ENCODE measurements at places on chromosomes 3 and 15.
A peak's percentile ranks its signal among the peaks of the same experiment; 100 is the strongest.

DNA sequence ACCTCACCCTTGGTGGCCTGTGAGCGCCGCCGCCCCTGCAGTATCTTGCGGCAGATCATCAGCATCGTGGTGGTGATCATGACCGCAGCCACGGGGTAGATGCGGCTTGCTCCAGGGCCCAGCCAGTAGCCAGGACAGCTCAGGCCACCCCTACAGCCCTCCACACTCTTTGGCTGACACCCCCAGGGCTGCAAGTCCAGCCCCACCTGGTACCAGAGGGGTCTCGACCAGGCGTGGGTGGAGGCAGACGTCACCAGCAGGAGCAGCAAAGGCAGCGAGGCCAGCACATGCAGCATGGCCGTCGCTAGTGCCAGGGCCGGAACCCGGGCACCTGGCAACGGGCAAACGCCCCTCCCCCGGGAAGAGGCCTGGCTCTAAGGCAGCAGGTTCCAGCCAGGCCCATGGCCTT lies at the start of gene TMEM89:
Gene TMEM89 (minus strand): TSS at position 309 of the 409 bp plus-strand sequence. CDS start 13 bp downstream, at position 296.
- no peak for DNase-seq

GRCh38 chr3:52317208-52318000 lies 1.3 kb downstream of the DNAH1 start:
- no peak for DNase-seq

DNA sequence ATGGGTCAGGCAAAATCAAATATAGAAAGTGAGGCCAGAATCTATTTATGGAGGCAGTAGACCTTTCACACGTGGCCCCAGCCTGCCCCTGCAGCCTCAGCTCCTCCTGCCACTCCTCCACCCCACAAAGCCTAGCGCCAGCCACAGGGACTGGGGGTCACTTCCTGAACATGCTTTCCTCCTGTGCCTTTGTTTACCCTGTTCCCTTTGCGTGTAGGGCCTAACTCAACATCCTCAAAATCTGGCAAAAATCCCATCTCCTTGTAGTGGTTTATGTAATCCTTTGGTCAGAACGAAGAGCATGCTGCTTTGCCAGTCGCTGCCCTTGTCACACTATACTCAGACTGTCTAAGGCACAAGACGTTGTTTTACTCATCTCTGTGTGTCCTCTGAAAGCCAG lies 39.6 kb downstream of the KBTBD12 start:
- DNase-seq = no peak

DNA sequence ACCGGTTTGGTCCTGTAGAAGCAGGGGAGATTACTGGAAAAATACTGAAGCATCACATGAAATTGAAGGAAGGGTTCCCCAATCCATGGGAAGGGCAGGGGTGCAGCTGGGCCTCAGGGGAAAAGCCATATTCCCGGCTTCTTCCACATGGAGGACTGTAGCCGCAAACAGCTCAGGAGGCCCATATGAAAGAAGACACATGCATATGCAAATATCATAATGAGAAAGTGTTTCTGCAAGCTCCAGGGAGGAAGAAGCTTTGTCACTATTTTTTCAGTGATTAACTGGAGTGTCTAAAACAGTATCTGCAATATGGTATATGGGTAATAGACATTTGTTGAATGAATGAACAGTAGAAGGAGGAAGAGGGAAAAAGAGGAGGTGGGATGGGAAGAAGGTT lies 19.1 kb downstream of the DPH3 start:
- no peak for DNase-seq

DNA sequence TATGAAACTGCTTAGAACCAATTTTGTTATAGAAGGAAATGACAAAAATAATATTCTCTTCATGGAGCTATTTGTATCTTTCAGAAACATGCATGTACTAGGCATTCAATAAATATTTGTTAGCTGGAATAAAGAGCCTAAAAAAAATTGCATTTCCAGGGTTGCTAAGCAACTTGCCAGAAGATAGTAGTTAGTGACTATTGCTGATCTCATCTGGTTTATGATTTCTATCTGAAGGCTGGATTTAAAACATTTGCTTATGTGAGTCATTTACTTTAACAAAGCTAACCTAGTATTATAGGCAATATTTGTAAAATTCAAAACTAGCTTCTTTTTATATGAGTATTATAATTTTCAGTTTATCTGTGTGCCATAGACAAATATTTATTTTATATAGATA lies 78.3 kb downstream of the NAALADL2 start:
- DNase-seq = no peak

- DNase-seq = no peak
Observed at GRCh38 chr3:66884659-66885058, 113.4 kb upstream of the KBTBD8 start.

DNA sequence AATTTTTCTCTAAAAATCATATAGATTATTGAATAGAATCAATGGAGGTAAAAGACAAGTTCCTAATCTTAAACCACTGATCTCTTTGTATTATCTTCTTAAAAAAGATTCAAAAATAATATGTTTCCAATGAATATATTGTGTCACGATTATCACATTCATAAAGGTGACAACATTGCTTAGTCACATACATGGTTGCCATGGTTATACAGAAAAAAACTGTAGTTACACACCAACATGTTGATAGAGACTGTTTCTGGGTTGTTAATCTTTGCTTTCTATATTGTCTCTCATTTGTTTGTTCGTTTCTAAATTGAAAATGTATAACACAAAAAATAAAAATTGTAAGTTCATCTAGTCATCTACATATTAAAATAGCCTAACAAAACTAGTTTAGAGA lies 376.0 kb upstream of the ALCAM start:
- no peak for DNase-seq

GRCh38 chr3:4926892-4927291 lies 52.3 kb upstream of the BHLHE40 start:
- DNase-seq = no peak

DNA sequence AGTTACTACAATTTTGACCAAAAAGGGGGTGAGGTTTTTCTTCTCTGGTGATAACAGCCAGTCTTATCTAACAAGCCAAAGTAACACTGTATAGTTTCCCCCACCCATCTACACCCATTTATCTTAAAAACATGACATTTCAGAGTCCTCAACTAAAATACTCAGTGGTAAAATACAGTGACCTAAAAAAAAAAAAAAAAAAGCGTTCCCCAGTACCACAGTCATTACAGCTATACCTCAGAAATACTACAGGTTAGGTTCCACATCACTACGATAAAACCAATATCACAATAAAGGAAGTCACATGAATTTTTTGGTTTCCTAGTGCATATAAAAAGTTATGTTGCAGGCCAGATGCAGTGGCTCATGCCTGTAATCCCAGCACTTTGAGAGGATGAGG lies 13.8 kb downstream of the DENND4A start:
- DNase-seq = no peak

DNA sequence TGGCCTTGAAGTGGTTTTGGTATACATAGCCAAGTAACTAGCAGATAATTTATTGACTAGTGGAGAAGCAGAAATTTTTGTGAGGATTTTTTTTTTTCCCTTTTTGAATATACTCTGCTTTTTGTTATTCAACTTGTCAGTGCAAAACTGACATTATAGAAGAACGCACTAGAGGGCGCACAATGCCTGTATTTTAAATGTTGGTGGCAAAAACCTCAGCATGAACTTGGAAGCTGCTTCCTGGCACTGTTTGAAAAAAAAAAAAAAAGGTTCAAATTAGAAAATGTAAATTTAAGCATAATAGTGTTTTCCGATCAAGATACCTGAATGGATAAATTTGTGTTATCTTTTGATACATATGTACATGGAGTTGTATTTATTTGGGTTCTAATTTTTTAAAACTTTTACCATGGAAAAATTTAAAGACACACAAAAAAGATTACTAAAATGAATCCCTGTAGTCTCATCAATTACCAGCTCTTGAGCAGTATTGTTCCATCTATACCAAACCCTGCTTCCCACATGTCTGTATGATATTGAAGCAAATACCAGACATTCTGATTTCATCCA lies 56.0 kb downstream of the SLC25A26 start:
- DNase-seq = peak; percentile 78

DNA sequence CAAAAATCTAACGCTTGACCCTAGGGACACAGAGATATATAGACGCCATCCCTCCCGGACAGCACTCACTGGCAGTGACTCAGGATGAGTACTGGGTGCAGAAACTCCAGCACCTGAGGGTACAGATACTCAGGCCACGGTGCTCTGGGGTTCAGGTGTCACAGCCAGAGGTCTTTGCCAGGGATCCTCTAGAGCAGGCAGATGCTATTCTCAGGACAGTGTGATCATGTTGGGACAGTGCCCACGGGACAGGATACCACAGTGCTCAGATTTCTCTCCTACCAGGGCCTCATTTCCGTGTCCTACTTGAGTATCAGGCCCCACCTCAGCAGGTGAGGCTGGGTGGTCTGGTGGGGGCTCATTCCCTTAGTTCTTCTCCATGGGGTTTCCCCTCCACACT lies 34.4 kb downstream of the HOMER2 start:
- no peak for DNase-seq

DNA sequence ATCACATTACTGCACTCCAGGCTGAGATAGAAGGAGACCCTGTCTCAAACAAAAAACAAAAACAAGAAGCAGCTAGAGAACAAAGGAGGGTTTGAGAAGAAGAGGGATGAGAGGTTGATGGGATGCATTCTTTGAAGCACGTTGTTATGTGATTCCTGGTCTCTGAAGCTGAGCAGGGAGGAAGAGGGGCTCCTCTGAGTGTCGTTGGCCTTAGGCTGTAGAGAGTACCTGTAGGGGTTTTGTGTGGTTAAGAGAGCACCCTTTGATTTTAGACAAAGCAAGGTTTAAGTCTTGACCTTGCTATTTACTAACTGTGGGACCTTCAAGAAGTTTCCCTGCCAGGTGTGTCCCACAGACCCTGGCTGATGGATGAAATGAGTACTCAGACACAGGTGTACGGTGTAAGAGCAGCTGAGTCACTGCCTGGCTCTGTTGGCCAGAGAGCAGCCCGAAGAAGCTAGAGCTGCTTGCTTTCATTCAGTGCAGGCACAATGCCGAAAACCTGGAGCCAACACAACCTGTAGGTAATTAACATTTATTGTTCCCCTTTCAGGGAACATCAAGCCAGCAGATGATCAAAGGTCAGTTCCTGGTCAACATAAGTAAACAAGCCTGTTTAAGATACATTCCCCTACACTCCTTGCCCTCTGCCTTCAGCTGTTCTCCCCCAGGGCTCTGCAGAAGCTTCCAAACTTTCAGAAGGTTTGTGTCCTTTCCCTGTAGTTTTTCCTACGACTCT lies 67.2 kb downstream of the LRRK1 start:
- no peak for DNase-seq

DNA sequence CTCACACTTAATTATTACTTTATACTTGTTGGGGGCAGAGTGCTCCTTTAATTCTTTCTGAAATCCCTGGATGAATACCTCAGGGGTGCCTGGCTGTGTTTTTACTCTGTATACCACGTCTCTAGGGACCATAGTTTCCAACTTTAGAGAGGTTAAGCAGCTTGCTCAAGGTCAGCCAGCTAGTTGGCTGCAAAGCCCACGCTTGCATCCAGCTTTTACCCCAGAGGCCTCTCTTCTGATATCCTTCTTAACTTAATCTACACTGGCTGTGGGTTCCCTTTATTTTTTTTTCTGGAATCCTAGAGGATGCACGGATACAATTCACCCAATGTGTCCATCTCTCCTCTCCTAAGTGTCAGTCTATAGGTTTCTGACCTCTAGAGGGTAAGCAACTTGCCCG lies 1.4 kb downstream of the PDZRN3 start:
- DNase-seq = no peak
